Keratinocyte (primary cell): ENCODE measurements at places on chromosomes 11 and 22.

DNA sequence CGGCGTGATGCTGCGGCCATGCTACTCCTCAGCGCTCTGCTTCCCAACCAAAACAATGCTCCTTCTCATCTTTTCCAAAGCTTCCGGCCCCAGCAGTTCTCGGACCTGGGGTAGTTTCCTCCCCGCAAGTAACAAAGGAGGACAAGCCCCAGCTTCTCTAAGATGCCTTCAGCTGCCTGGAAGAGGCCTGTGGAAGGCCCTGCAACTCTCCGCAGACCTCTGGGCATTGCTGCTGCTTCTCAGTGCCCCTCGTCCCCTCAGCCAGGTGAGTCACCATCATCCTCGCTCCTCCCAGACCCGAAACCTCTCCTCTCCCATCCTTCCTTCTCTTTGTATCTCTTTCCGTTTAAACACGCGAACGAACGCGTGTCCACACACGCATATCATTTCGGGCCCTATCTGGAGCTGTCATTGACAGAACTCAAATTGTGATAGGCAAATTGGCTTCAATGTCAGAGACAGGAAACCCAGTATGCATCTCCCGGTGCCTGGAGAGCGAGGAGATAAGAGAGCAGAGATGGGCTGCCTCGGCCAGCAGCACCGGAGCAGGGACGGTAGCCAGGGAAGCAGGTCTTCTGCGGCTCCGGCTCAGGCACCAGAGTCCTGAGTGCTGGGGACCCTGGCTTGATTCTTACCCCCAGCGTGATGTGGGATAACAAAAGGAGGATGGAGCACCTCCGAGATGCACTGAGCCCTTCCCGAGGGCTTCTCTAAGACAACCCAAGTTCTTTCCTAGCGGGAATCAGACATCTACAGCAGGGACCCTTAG, 22.0 kb upstream of the JAM3 start:
- no peak for DNase-seq

- no peak for DNase-seq
Measured at GRCh38 chr11:5154657-5155056, at the start of gene OR52A1. Gene OR52A1 (minus strand): TSS chr11:5154757. CDS start chr11:5152369, 2,388 bp downstream.

- DNase-seq: no peak
Measured at GRCh38 chr11:12397931-12398334, 20.6 kb downstream of the PARVA start.

DNA sequence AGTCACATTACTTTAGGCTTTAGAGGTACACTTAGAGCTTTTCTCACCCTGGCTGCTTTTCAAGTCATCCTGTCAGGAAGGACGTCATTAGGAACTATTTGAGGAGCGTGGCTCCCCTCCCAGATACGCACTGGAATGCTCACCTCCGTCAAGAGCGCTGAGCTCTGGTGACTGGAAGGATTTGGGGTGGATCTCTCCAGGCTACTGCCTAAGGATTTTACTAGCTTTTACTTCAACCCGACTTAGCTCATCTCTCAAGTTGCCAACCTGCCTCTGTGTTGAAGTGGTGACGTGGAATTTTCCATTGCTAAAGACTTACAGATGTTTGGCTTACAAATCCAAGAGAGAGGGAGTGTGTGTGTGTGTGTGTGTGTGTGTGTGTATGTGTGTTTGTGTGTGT, 355.3 kb upstream of the CCDC90B start:
- no peak for DNase-seq

GRCh38 chr11:126475014-126475991, 119.8 kb downstream of the ST3GAL4 start:
- no peak for DNase-seq

- DNase-seq: no peak
Measured at GRCh38 chr22:33897448-33897835, 22.8 kb downstream of the LARGE1 start.

- no peak for DNase-seq
Measured at GRCh38 chr11:129230006-129230405, 37.9 kb upstream of the ARHGAP32 start.

GRCh38 chr11:69008737-69009440, 4.2 kb downstream of the MRGPRF start:
- DNase-seq: peak; percentile 92

- no peak for DNase-seq
Measured at GRCh38 chr11:15605094-15605493, 490.4 kb downstream of the INSC start.

GRCh38 chr22:48208894-48209293, 1446.4 kb downstream of the TBC1D22A start:
- DNase-seq: no peak
